ENCODE measurements at places on chromosomes 2 and 18. TPM values are rescaled to one million over a fixed set of nuclear protein-coding genes. Genes with fewer than 3 reads are reported as not detected.

Gene COA5
- 33.6 TPM for total RNA-seq

Gene KLHL14
- total RNA-seq = 0.33 TPM

Gene TWIST2
- total RNA-seq = not detected

Gene ARHGAP28
- not detected for total RNA-seq

Gene UGGT1
- 59.5 TPM for total RNA-seq

Gene HYCC2
- total RNA-seq = 22.0 TPM

Gene GRB14
- not detected for total RNA-seq

Gene PCARE
- not detected for total RNA-seq

Gene SERPINB12
- not detected for total RNA-seq

Gene VSNL1
- total RNA-seq = not detected

DNA sequence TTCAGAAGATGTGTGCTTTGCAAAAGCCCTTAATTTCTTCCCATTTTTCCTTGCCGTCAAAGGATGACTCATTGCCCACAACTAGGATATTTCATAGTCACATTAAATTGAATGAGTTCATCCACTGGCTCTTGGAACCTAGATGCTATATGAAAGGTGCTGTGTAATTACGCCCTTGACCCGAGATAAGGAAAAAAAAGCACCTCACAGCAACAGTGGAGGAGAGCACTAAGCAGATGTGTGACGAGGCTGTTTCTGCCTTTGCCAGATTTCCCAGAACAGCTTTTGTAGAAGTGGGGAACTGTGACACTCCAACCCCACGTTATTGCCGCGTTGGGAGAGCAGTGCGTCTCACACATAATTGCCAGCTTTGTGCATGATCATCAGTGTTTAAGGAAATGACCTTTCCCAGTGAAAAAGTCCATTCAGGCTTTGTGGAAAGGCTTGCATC is 33.3 kb upstream of the TMEM87B start:
- DNase-seq = no peak

DNA sequence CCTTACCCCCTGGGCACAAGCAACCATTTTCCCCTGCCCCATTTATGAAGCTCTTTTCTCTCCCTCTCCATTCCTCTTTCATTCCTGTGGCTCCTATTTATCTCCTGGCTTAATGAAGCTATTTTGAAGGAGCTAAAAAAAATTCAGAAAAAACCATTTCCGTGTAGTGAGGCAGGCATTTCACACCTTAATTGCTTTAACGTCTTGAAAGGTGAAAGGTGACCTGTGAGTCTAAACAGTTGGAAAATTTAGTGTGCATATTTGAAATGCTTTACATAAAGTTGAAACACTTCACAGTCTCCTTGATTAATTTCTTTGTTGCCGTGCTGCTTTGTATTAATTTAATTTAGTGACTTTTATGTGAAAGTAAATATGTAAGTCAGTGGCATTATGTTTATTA is 83.6 kb downstream of the LTBP1 start:
- no peak for DNase-seq

GRCh38 chr18:35377875-35378573 is 887 bp upstream of the ZNF396 start:
- no peak for DNase-seq

DNA sequence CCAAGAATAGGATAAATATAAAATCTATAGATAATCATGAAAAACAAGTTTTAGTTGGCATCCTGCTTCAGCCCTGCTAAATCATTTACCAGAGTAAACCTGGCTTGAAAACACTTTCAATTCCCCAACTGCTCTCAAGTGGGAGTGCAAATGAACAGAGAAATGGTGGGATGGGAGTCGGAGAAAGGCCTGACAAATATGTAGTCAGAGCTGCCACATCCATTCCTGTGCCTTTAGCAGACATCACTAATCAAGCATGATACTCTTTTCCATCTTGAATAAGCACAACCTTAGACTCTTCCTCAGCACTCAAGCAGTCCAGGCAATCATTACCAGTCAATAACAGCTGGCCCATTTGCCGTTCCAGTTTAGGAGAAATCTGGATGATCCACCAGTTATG is 101.3 kb downstream of the ANKRD44 start:
- peak; percentile 45 for DNase-seq

DNA sequence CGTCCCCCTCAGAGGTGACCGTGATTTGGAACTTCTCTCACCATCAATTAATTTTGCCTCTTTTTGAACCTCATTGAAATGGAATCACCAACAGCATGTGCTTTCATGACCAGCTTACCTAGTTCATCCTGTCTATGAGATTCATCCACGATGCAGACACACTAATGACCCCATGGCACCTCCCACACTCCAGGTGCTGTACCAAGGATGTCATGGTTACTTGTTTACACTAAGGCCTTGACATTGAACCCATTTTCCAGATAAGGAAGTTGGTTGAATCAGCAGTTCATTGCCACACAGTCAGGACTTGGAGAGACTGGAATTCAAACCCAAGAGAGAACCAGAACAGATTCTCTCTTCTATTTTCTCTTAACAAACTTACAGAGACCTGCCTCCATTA is 139.0 kb downstream of the ZFP36L2 start:
- no peak for DNase-seq

DNA sequence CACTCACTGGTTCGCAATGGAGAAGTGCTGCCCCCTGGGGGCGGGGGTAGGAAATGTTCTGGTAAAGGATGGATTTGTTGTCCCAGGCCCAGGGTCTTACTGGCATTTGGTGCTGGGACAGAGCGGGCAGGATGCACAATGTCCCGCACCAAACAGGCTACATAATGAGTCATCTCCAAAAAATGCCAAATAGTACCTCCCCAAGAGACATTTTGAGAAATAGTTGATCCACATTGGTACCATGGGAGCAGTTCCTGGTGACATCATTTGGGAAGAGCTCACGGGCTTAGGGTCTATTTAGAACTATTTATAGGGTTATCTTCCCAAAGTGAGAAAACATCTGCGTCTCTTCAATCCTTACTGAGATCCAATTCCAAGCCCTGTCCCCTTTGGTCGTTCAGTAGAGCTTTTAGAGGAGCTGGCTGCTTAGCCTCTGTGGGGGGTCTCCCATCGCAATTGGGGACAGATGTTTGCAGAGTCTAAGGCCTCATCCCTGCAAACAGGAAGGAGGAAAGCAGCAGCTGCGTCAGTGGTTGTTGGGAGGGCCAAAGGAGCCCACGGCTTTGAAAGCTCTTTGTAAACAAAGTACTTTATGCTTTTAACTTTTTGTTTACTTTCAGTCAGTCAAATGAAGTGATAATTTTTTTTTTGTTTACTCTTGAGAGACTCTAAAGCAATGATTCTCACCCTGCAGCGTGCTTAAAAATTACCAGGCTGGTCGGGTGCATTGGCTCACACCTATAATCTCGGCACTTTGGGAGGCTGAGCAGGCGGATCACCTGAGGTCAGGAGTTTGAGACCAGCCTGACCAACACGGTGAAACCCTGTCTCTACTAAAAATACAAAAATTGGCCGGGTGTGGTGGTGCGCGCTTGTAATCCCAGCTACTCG is 49.3 kb downstream of the GREB1 start:
- peak; percentile 41 for DNase-seq

- DNase-seq = no peak
These were observed 157.2 kb upstream of the CAPN13 start for GRCh38 chr2:30964334-30965005.

- no peak for DNase-seq
These were observed 93.8 kb downstream of the COLEC12 start for GRCh38 chr18:406677-407076.

DNA sequence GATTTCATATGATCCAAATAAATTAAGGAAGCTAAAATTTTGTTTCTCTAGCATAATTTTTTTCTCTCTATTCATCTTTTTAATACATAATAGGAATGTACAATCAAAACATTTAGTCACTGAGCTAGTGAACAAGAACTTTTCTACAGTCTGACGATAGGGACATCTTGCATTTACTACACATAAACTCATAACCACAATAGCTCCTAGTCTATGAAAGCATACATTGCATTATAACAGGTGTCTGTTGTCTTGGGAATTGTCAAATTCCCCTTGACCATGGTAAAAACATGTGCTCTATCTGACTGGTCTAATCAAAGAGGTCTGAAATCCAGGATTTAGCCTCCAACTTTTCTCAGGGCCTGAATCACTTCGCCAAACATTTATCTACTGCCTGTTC is 144.8 kb downstream of the FAM124B start:
- no peak for DNase-seq

DNA sequence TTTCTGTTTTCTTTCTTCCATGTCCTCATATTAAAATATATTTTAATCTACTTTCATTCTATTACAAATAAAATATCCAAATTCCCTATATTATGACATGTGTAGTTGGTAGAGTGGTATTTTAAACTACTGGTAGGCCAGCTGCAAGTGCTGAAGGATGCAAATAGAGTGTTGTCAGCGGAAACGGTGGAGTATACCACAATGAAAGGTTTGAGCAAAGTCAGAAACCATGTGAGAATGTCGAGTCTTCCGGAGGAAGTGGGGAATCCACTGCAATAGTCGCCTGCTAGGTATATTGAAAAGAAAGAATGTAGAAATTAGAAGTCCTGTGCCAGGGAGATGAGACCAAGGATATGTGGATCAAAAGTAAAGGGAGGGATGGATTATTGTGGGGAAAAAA is 373.9 kb downstream of the DSEL start:
- no peak for DNase-seq

GRCh38 chr2:38296197-38296780 is 80.8 kb downstream of the ATL2 start:
- no peak for DNase-seq

DNA sequence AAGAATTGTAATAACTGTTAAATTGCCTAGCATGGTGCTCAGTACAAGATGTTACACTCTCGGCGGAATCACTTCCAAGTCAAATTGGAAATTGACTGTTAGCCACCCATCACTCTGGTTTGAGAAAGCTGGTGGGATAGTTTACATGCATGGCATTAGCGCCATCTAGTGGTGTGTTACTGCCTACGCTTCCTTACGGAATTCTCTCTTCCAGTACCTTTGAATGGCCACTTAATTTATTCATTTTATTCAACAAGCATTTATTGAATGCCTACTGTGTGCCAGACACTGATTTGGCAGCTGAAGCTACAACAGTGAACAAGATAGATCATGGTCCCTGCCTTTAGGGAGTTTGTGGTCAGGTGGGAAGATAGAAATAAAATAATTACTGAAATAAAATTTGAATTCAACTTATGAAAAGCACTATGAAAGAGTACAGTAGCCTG is 171.2 kb downstream of the TMEM247 start:
- peak; percentile 88 for DNase-seq
